ENCODE measurements at places on chromosomes 7 and 10. TPM values are rescaled to one million over a fixed set of nuclear protein-coding genes. Genes with fewer than 3 reads are reported as not detected.

Gene SAP25
- total RNA-seq: 21.4 TPM

Gene CHRM2
- not detected for total RNA-seq

Gene TLL2
- total RNA-seq: 0.05 TPM

Gene FBXL13
- total RNA-seq: not detected
